ENCODE measurements at places on chromosomes 3 and 15.

DNA sequence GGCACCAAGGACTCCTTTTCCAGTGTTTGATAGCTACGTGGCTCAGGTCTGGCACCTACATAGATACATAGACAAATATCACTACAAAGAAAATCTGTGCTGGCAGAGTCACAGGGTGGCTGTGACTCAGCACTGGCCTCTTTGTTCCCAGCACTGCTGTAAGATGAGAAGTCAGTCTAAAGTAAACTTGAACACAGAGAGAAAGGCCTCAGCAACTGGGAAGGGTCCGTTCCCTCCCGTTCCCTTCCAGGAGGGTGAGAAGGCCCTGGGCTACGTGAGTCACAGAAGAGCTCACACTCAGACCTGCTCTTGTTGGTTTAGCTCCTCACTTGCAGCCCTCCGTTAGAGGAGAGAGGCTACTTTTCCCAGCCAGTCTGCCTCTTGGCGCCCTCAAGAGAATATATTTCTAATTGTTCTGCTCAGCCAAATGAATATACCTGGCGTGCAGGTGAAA is 23.1 kb downstream of the ANXA2 start:
- no peak for DNase-seq

DNA sequence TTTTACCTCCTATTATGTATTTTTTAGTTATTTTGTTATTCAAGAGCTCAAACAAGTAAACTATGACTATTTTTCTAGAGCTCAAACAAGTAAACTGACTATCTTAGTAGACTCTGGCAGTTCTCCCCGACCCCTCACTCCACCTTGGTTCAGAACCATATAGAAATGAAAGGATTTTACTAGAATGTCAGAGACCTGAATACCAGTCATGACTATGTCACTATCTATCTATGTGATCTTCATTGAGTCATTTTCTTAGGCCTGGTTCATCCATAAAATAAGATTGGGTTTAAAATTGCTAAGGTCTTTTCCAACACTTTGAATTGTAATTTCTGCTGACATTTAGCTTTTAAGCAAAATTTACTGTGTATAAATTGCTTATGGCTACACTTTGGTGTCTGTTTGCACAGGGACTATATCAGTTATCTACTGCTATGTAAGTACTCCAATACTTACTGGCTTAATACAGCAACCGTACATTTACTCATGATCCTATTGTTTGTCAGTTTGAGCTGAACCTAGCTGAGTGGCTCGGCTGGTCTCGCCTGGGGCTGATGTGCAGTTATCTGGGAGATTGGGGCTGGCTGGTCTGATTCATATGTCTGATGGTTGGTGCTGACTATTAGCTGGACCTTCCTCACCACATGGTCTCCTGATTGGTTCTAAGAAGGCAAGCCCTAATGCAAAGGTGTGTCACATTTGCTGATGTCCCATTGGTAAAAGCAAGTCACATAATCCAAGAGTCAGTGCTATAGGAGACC is 37.0 kb downstream of the RASA2 start:
- no peak for DNase-seq

DNA sequence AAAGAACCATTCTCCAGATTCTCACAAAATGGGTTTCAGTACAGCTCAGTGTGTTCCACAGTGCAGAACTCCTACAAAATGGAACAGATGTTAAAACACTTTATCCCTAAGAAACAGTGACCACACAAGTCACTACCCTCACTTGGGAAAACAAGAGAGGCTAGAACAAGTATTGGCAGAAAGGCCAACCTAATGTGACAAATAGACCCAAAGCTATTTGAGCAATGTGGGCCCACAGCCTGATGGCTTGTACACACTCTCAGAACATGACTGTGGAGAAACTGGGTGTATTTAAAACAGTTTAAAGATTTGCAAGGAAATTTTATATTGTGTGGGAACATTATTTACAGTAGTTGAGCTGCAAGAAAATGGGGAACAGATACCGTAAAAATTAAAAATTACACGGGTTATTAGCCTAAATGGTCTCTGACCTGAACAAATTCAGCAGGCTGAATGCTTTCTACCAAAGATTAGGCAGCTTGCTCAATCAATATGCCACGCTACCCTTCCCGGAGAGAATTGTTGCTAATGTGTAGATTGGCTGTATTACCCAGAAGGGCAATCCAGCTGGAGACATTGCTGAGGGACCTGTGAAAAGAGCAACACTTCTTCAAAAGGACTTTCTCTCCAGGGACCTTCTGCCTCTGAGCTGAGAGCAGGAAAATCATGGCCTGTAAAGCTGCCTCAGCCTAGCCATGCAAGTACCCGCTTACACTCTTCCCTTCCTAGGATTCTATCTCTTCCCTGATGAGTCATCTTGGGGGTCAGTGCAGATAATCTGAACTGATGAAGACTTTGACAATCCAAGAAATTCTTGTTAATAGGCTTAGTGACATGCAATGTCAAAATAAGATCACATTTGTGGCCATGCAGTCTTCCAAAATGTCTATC is 97.1 kb downstream of the STRIT1 start:
- DNase-seq = no peak

DNA sequence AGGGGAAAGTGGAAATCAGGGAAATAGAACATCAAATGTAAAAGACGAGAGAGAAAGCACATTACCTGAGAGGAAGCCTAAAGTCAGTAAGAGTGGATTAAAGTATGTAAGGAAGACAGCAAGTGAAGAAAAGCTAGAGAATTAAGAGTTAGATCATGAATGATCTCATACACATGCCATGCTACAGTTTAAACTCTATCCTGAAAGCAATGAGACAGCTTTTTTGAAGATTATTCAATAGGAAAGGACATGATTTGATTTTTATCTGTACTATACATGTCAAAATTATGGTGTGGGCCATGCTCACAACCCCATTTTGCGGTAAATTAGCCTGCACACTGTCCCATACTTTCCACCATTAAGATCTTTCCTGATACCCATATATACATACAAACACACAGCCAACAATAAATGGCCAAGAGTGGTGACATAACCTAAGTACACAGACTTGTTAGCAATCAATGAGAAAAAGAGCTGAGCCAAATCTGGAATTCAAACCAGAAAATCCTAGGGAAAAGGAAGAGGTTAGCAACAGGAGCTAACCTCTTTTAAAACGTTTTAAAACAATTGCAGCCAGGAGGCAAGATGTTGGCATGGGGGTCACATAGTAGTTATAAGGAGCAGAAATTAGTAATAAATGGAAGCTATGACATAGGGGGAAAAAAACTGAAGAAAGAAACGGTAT is 4.5 kb downstream of the MYO9A start:
- DNase-seq = no peak

GRCh38 chr3:67863869-67864268 is 209.5 kb upstream of the SUCLG2 start:
- no peak for DNase-seq

DNA sequence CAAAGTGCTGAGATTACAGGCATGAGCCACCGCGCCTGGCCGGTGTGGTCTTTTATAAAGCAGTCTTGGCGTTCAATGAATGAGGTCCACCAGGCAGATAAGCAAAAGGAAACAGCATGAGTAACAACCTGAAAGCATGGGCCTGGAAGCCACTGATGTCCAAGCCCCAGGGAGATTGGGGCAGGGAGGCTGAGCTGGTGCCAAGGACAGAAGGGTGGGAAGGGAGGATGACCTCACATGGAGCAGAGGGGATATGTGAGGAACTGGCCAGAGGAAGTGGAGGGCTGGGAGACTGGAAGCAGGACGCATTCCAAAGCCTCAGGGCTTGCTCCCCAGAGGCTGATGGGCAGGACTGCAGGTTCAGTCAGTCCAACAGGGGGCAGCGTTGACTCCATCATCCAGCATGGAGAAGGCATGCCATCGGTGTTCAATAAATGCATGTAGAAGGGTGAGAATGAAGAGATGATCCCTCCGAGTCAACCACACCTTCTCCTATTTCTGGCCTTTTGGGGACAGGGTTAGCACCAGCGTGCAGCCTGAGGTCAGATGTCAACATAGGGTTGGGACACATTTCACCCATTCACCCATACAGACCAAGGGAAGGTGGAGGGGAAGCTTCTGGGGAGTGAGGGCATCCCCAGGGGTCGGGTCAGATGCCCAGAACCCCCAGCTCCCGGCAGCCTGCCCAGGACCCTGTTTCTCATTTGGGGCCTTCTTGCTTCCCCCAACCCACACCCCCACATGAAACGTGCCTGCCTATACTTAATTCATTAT is 14.8 kb downstream of the MYL3 start:
- DNase-seq = no peak

DNA sequence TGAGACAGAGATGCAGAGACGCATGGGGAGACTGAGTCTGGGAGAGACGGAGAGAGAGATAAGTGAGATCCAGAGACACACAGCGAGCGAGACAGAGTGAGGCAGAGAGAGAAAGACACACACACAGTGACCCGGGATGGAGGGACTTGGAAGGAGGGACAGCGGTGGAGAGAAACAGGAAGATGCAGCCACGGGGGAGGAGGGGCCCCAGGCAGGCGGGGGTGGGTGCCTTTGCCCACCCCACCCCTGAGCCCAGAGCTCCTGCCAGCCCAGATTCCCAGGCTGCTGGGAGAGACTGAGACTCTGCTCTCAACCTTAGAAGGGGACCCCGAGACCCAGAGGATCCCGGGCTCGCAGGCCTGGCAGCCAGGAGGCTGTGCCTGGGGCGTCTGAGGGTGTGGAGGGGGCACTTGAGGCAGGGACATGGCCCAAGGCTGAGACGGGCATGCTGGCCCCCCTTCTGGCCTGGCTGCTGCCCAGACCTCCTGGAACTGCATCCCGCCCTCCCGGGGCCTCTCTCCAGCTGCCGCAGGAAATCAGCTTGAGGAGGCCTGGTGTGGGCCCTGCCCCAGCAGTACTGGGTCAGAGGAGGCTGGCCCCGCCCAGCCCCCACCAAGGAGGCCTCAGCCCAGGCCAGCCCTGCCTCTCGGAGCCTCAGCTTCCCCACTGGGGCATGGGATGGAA is 18.1 kb downstream of the H1-8 start:
- peak; percentile 45 for DNase-seq

GRCh38 chr3:124296406-124296805 is 304.5 kb upstream of the ROPN1 start:
- DNase-seq = no peak

Measured in left colon (tissue), 2 donors.